Activated T-cell treated with anti-CD3 and anti-CD28 coated beads, Interleukin-2, amount 50 U/mL, for 1 hour (primary cell): ENCODE measurements at places on chromosomes 5 and 9.

DNA sequence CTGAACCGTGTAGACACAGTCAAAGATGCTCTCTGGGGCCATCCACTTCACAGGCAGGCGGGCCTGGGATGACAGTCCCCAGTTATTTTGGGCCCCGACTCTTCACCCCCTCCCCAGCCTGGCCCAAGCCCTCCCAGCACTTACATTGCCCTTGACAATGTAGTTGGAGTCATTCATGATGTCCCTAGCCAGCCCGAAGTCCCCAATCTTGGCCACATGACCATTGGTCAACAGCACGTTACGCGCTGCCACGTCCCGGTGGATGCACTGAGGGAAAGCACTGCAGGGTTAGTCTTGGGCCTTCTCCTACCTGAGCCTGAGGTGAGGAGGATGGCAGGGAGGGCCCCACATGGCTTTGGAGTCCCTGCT lies 30.3 kb downstream of the CSF1R start:
- no peak for DNase-seq

DNA sequence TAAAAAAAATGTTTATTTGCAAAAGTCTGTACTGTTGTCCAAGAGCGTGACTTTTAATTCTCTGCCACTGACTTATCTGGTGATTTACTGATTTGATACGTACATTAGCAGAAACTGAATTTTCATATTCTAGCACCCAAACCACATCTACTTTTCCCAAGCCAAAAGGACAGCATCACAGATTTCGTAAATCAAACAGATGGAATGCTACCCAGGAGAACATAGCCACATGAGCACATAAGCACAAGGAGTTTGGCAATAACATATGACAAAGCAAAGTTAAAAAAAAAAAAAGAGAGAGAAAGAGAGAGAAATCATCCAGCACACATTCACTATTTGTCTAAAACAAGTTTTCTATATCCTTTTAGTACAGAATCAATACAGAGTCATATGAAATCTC lies 83.7 kb downstream of the HINT1 start:
- no peak for DNase-seq

GRCh38 chr9:80550181-80550580 lies 978.4 kb downstream of the TLE4 start:
- no peak for DNase-seq

- DNase-seq: no peak
Observed at GRCh38 chr5:58263296-58263695, 196.6 kb downstream of the PLK2 start.

GRCh38 chr5:6402939-6403338 lies 24.6 kb upstream of the MED10 start:
- no peak for DNase-seq

DNA sequence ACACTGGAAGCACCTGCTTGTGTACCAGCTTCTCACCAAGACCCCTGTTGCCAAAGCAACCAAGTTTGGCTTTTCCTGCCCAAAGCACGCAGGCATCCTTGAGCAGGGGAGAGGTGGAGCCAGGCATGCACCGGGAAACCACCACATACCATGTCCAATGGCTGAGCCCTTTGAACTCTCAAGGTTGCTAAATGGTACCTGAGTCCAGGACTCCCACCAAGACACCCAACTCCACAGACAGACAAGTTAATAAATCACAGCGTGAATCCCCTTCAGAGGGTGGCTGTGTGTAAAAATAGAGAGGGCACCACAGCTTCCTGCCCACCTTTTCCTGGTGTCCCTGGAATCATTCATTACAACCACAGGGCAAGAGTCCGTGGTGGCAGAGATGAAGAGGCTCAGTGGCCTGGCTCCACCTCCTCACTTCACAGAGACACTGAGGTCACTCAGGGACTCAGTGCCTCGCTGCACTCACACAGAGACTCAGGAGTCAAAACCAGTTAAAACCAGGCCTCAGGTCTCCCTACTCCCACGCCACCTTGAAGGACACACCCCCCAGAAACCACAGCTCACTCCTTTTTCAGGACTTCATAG lies 143.7 kb downstream of the C5orf15 start:
- no peak for DNase-seq

- no peak for DNase-seq
Observed at GRCh38 chr9:134693011-134693410, 51.4 kb downstream of the COL5A1 start.

DNA sequence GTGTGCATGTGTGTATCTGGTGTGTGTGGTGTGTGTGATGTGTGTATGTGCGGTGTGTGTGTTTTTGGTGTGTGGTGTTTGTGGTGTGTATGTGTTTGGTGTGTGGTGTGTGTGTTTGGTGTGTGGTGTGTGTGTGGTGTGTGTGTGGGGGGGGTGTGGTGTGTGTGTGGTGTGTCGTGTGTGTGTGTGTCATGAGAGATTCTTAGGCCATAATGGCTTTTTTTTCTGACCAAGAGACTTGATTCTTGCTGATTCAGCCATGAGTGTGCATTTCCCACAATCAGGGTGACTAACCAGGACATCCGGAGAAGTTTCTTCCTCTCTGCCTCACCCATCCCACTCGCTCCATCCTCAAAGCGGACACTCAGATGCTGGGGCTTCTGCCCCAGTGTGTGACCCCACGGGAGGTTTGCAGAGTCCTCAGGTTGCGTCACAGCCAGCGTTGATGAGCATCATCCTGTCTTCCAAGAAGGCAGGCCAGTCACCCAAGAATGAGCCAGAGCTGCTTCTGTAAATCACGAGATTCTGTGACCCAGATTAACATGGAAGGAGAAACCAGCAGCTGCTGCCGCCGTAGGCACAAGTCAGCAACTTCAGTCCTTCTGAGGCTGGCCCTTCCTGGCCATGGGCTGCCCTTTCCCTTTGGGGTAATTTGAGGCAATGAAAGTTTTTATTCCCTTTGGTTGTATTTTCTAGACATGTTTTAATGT lies 12.5 kb upstream of the CTSL start:
- no peak for DNase-seq

DNA sequence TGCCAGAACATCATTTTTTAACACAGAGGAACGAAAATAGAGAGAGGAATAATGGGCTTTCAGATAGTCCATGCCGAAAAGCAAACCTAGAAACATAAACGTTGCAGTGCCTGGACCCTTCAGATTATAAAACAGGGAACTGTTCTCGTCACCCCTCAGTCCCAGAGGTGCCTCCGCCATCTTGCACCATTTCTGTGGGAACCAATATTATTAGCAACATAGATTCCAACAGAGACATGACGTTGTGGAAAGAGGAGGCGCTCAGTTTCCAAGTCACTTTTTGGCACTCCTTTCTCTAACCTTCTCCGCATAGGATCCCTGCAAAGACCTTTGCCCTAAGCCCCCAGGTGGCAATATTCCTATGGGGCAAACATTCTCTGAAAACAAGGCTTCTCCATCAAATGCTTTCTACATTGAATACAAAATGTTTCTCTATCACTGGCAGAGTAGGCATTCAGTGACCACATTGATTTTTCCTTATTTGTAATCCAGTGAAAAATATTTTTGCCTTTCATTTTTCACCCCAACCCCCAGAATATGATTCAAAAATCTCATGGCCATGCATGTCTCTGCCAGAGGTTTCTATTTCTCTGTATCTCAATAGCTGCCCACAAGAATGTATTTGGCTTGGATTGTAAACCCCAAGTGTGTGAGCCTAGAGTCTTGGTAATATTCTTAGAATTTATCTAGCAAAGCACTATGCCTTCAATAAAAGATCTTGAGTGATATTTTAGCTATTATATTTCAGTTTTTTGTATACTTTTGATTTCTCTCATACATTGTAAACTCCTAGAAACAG lies 500.8 kb upstream of the WWC1 start:
- no peak for DNase-seq

DNA sequence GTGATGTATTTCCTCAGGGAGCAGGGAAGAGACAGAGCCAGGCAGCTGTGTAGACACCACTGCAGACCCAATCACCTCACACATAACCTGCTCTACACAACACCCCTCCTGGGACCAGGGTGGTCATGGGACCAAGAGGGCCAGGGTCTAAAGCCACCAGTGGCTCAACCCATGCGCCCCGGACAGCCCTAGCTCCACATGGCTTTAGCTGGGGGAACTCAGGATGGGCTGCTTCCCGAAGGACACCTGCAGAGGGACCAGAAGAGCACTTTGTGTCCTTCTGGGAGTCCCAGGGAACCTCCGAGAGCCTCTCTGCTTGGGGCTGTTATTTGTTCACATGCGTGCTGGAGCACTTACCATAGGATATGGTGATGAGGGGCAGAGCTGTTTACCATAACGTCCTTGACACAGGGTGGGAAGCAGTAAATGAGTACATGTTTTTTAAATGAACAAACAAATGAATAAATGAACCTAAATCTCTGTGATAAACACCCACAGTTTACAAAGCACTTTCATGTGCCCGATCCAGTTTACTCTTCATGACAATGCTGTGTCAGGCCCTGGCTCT lies 12.3 kb downstream of the SEPTIN8 start:
- DNase-seq: no peak

GRCh38 chr5:39267186-39267585 lies 47.8 kb upstream of the FYB1 start:
- no peak for DNase-seq

DNA sequence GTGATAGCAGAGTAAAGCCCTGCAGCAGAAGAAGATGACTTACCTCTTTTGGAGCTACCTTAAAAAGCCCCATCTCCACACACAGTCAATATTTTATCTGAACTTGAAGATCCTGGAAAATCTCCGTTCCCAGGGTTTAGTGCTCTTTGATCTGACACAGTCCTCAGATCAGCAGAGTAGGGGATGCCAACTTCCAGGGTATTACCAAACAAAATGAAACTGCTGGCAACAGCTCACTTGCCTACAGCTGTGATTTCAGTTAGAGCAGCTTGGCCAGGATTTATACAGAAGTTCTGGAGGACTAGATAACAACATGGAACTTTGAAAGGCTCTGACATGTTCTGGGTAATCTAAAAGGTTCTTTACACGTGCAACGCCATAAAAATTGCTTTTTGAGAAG lies 1537.8 kb upstream of the ACO1 start:
- no peak for DNase-seq

- DNase-seq: no peak
Observed at GRCh38 chr5:150270541-150271295, 18.9 kb downstream of the CAMK2A start.

DNA sequence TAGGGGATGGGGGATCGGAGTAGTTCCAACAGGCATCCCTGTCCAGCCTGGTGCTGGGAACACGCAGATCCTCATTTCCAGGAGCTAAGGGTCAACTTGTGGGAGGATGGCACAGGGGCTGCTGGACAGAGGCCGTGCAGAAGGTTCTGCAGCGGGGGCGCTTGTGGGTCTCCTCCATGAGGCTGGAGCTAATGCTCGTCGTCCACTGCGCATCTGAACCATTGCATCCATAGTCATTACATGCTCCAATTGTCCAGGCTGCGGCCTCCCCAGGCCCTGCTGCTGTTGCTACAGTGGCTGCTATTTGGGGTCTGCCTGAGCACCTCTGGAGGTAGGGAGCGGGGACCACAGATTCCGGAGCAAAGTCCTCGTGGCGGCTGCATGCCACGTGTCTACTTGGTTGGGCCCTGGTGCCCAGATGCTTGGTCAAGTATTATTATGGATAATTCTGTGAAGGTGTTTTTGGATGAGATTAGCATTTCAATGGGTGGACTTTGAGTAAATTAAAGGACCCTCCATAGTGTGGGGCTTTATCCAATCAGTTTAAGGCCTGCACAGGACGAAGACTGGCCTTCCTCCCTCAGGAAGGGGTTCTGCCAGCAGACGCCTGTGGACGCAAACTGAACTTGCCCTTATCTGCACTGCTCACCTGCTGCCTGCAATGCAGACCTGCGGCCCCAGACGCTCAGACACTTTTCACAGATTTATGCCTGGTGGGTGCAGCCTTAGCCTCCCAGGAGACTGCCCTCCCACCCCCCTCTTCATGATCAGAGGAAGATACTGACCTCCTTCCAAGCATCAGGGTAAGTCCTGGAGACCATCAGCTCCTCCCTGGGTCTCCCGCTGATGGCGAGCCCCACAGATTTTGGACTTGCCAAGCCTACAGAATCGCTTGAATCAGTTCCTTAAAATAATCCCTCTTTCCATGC lies 127.5 kb upstream of the IRX4 start:
- no peak for DNase-seq

DNA sequence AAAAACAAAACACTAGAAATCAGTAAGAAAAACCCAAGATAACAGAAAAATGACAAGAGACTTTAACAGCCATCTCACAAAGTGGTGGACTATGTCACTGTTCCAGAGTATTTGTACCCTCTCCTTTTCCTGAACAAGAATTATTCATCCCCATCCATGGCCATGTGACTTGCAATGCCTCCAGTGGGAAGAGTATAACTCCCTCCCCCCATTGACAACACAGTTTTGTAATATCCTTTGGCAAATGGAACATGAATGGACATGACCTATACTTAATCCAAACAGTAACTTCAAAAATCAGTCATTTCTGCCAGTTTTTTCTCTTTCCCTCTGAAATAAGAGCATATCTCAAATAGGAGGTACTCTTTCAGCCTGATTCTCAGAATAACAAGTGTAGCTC lies 33.9 kb downstream of the PTBP3 start:
- no peak for DNase-seq

DNA sequence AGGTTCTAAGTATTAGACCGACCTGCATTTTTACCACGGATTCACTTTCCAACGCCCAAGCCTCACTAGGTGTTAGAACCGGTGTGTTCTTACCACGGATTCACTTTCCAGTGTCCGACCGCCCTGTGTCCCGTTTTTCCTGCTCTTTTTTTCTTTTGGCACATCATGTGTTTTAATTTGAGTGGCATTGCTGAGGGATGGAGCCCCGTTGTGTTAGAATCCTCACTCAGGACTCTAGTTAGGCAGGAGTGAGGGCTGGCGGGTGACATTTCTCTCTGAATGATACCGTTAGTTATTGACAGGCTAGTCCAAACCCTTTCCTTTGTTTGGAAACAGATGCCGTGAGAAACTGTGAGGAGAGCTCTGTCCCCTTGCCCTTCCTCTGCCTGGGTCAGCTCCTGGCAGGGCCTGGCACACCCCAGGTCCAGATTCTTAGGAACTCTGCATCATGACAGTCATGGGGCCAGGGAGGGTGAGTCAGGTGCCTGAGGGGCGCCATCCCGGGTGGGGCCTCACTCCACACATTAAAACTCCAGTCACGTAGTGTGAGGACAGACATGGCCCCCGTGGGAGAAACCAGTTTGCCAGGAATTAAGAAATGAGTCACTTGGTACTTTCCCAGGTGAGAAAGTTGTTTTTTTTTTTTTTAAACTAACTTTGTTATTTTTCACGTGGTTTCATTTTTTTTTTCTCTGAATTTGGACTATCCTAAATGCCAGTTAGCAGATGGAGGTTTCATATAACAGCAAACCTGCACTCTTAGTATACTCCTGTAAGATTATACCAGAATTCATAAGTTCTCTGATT lies 15.8 kb downstream of the EXOC3 start:
- DNase-seq: no peak

DNA sequence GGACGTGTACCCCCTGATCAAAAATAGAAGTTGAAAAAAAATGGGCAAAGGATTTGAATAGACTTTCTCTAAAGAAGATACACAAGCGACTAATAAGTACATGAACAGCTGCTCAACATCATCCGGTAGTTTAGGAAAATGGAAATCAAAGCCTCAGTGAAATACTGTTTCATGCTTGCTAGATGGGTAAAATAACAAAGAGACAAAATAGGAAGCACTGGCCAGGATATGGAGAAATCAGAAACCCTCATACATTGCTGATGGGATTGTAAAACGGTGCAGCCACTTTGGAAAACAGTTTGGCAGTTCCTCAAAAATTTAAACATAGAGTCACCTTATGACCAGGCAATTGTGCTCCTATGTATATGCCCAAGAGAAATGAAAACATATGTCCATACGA lies 65.0 kb upstream of the SUB1 start:
- no peak for DNase-seq
